ENCODE measurements at places on chromosomes 2 and 18.

GRCh38 chr2:127103243-127104165, 3.5 kb downstream of the BIN1 start:
- DNase-seq, result no peak

DNA sequence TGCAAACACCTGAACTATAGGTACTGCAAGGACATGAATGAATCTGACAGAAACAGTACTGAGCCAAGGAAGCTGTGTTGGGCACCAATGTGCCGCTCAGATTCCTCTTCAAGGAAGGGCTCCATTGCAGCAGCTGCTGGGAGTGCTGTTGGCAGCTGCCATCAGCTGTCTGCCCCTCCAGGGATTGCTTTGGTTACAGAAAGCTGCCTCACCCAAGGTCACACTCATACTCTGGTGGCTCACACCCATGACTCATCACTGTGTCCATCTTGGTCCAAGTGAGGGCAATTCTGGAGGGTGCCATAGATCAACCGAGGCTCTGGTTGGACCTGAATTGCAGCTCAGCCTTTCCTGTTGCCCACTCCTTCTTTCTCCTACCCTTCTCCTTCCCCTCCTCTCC, 24.4 kb upstream of the TRPM8 start:
- DNase-seq, result no peak

- DNase-seq, result peak; percentile 47
Observed at GRCh38 chr2:216516730-216517350, 18.2 kb downstream of the RPL37A start.

- no peak for DNase-seq
Observed at GRCh38 chr2:161124201-161124600, 36.0 kb upstream of the TANK start.

DNA sequence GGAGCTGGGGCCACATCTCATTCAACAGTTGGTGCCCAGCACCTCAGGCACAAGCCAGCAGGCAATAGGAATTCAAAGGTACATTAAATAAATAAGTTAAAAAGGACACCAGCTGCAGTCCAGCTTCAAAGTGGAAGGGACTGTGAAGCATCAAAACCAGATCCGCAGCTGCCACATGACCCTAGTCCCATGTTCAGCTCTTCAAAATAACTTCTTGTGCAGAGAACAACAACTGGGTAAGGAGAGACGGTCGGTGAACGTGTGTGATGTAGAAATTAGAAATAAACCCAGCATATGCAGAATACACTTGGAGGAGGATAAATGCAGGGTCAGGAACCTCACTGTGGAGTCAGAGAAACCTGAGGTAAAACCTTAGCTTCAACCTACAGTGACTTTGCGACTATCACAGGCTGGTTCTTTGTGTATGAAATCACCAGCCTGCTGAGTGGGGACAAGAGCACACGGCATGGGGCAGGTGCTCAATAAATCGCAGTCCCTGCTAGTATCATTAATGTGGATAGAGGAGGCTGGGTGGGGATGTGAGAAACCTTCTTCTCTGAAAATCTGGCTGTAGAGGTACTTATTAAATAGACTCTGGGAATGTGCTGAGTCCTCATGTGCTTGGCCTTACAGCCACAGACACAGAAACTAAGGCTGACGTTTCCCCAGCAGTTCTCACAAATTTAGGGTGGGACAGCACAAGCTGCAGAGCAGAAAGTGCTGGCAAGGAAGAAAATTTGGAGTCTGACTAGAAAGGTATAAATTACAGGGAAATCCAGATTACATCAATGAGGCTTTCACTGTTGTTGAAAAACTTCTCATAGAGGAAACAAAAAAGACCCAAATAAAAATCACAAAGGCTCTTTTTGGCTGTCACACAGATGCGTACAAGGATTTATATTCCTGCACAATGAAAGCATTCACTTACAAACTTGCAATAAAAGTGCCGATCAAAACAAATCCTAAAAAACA, 20.7 kb downstream of the FBXO15 start:
- no peak for DNase-seq

- DNase-seq, result no peak
Observed at GRCh38 chr2:15812187-15812780, 128.1 kb upstream of the MYCN start.

- DNase-seq, result no peak
Observed at GRCh38 chr2:23636426-23636825, 251.4 kb downstream of the KLHL29 start.

DNA sequence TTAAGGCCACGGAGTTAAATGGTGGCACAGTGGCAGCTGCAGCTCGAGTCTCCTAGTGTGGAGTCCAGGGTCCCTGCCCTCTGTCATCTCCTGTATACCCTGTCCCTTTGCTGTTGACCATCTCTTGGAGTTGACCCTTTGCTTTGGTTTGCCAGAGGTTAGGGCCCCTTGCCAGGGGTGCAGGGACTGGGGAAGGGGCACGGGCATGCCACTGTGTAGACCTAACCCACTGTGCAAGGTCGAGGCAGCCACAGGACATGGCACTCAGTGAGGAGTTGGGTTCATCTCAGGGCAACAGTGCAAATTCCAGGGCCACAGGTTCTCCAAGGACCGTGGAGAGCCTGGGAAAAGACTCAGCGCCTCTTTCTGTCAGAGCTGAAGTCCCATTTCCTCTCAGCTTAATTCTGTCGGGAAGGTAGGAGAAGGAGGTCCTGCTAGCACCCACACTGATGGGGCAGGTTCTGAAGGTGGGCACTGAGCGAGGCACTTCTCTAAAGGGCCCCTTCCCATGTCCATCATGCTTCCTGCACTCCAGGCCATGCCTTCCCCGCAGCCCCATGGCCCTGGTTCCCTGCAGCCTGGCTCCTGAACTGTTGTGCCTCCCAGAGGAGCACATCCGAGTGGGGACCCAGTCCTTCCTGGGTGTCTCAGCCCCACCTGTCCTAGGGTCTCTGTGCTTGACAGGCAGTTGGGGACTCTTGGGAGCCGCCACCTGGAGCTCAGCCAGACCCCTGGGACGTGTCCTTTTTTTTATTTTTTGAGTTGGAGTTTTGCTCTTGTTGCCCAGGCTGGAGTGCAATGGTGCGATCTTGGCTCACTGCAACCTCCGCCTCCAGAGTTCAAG, 2.8 kb downstream of the KHK start:
- no peak for DNase-seq

DNA sequence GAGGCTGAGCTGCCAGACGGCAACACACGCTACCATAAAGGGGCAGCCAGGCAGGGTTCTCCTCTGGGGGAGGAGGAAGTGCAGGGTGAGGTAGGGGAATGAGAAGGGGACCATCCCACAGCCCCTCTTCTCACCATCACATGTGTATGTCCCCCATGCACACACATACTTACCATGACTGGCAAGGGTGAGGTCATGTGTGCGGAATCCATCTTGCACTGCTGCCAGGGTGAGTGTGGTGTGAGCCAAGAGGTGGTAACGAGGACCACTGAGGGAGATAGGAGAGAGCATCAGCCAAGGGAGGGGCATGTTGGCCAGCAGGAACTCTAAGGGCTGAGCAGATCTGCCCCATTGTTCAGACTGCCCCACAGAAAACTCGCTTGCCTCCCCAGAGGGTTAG, 7.1 kb downstream of the WDR54 start:
- DNase-seq, result no peak

DNA sequence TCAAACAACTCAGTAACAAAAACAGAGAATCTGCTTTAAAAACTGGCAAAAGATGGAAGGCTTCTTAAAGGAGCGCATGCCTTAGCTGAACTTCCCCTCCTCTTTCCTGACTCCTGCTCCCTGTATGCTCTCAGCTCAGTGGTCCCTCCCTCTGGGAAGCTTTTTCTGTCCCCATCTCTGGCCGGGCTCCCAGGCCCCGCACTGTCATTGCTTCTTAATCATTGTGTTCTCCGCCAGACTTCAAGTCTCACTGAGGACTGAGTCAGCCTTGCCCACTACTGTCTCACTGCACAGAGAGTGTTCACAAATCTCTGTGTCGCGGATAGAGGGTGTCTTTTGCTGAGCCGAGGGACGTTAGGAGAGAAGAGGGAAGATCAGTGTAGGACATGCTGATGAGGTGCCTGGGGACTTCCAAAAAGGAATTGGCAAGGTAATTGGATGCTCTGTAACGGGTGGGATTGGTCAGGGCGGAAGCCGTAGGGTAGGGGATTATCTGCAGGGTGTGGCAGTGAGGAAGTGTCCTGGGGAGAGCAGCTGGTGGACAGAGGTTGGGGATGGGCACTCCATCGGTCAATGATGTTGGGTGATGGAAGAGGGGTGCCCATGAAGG, 16.2 kb downstream of the TOGARAM2 start:
- no peak for DNase-seq

DNA sequence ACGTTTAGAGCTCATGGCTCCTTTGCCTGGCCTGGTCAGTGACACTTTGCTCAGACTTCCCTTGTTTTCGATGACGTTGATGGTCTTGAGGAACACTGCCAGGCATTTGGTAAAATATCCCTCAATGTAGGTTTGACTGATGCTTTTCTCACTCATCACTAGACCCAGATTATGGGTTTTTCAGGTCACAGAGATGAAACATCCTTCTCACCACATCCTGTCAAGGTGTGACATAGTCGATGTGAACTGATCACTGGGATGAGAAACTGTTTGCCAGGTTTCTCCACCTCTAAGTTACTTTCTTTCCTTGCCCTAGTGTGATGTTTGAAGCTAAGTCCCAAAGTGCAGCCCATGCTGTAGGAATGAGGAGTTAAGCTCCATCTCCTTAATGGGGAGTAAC, 81.5 kb downstream of the AFF3 start:
- no peak for DNase-seq

GRCh38 chr2:189933041-189933440, 129.5 kb downstream of the MSTN start:
- DNase-seq, result no peak

DNA sequence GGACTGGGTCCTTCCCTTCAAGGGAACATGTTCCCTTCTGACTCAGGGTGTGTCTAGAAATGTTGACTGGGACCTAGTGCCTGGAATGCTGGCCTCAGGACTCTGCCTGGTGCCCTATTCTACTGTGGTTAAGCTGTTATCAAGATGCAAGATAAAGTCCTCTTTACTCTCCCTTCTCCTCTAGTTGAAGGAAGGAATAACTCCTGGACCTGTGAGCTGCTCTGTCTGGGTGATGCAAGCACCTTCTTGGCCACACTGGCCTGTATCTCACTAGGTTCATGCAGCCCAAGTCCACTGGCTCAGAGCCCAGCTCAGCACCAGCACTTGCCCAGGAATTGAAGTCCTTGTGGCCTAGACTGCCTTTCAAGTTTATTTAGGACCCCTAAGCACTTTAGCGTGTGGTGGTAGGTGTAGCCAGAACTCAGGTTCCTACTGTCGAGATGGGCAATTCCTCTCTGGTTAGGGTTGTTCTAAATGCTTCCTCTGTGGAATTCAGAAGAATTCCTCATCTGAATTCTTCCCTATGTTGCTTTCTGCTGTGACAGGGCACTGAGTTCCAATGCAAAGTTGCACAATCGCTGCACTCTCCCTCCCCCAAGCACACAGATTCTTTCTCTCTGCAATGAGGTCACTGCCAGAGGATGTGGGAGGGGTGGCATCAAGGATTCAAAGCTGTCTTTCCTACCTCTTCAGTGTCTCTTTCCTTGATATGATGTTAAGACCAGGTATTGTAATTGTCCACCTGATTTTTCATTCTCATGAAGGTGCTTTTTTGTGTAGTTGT, 54.7 kb downstream of the VWC2L start:
- no peak for DNase-seq

DNA sequence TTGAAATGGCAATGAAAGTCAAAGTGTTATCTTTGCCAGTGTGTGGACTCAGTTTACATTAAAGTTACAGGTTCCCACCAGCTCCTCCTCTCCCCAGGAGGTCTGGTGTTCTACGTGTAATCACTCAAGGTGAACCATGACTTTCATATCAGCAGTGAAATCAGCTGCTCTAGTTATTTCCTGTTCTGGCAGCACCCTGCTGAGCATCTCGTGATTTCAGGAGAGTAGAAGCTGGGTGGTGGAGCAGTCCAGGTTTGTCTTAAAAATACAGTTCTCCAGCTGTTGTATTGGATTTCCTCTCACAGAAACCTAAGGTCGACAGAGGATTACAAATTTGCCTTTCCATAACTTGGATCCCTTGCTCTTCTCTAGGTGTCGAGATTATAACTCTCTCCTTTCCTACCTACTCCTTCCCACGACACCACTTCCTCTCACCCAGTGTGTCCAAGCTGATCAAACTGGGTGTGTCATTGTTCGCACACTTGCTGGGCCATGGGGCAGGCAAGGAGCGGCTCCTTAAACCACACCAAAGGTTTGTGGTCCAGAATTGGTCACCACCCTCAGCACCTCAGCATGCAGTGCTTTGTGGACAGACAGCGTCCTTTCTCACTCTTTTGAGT, 13.0 kb upstream of the ARHGAP25 start:
- peak; percentile 34 for DNase-seq

DNA sequence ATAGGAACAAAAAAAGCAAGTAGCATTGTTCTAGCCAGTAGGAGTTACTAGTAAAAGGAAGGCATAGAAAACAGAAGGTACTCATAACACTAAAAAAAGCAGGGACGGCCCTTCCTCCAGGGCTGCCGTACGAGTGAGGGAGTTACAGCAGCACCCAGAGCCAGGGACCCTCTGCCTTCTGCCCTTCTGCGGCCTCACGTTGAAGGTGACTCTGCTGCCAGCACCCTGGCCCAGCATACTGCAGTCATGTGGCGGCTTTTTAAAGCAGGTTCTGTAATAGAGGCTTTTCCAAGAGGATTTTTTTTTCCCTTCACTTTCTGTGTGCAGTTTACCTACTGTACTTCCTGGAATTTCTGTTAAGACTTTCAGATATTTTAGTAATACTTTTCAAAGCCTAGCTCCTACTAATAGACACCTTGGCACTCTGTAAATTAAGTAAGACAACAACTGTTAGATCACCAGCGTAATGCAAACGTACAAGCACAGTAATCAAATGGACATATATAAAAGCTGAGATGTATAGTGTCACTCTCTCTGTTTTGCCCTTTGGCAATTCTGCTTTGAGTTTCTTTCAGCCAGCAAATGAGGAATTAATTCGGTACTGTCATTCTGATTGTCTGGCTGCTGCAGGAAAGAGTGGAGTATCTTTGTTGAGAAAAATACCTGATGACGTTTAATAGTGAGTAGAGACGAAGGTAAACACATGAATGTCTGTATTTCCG, 161.5 kb downstream of the PTGR3 start:
- no peak for DNase-seq

DNA sequence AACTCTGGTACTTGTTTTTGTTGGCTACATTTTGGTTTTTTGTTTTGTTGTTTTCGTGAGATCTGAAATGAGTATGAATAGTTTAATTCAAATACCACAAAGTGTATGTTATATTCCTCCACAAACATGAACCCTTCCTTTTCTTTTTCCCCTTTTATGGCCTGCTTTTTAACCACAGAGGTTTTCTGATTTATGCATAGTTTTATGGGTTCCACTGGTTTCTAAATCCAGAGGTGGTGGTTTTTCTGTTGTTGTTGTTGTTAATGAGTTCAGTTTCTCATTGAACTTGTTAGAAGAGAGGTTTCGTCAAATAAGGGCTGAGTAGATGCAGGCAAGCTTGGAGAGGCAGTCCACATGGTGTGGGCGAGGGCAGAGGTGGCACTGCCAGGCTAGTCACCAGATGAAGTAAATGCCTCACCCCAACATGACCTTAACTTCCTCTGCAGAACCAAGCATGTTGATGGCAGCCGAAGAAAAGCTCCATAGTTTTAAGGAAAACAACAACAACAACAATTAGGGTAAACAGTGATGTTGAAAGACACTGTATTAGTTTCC, 72.5 kb downstream of the RIF1 start:
- no peak for DNase-seq

GRCh38 chr18:14089781-14090180, 42.5 kb downstream of the ZNF519 start:
- DNase-seq, result no peak

All from germinal center (tissue), 1 donor.